ENCODE measurements at places on chromosomes 12 and 14. TPM values are rescaled to one million over a fixed set of nuclear protein-coding genes. Genes with fewer than 3 reads are reported as not detected.

SLCO1A2 gene
- 10.7 TPM for total RNA-seq

COX6A1 gene
- total RNA-seq, result 501 TPM

- H3K4me1 ChIP-seq, result peaks cover 43% of the 10 kb centered on the region
- DNase-seq, result no peak
- no peak overlapping the region for H3K4me3 ChIP-seq
- H3K27me3 ChIP-seq, result peaks cover 6% of the 10 kb centered on the region
- no peaks in the 10 kb centered on the region for H3K36me3 ChIP-seq
Measured at GRCh38 chr12:106115440-106115839, 23.3 kb downstream of the NUAK1 start.

DNA sequence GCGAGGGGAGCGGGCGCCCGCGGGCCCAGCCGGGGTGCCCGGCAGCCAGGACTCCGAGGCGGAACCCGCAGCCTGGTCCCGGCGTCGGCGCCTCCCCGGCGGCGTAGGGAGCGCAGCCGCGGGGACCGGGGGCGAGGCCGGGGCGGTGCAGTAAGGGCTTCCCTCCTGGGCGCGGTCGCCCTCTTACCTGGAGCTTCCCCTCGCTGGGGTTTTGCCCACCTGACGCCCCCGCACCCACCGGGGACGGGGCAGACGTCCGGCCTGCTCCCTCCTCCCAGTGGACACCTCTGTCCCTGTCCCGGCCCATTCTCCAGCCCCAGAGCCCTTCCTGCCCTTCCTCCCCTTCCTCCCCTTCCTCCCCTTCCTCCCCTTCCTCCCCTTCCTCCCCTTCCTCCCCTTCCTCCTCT is 413 bp upstream of the TUBA1C start:
- peaks cover 23% of the 10 kb centered on the region for H3K4me1 ChIP-seq
- DNase-seq, result peak; percentile 71
- no peaks in the 10 kb centered on the region for H3K27me3 ChIP-seq
- H3K4me3 ChIP-seq, result peak overlapping the region; percentile 95
- H3K36me3 ChIP-seq, result peaks cover 15% of the 10 kb centered on the region
- H3K27ac ChIP-seq, result peak overlapping the region; percentile 85

DNA sequence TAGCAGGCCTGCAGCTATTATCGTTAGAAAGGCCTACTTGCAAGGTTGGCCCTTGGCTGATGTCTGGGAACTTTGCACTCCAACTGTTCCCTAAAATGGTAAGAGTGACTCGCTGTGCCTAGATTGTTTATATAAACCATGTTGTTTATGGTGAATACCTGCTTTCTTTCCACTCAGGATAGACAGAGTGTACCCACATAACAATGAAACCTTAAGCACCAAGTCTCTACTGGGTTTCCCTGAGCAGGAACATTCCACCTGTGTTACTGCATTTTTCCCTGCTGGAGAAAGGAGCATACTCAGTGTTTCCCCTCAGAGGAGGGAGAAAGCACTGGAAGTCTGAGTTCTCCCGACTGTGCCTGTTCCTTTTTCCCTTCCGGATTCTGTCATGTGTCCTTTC is 32.8 kb downstream of the ERP29 start:
- DNase-seq, result no peak
- H3K27me3 ChIP-seq, result no peaks in the 10 kb centered on the region
- H3K4me1 ChIP-seq, result no peaks in the 10 kb centered on the region
- no peak overlapping the region for H3K4me3 ChIP-seq

GRCh38 chr12:2940564-2940963 is 18.6 kb upstream of the TEAD4 start:
- H3K36me3 ChIP-seq, result peaks cover 18% of the 10 kb centered on the region
- peaks cover 4% of the 10 kb centered on the region for H3K4me1 ChIP-seq
- no peak for DNase-seq
- H3K27me3 ChIP-seq, result no peaks in the 10 kb centered on the region

GRCh38 chr12:124774054-124774461 is 89.6 kb downstream of the SCARB1 start:
- DNase-seq, result no peak
- H3K36me3 ChIP-seq, result no peaks in the 10 kb centered on the region
- H3K27ac ChIP-seq, result no peak overlapping the region
- H3K4me3 ChIP-seq, result no peak overlapping the region

KLRD1 gene
- total RNA-seq, result 0.48 TPM

LHX5 gene
- total RNA-seq, result not detected

DNA sequence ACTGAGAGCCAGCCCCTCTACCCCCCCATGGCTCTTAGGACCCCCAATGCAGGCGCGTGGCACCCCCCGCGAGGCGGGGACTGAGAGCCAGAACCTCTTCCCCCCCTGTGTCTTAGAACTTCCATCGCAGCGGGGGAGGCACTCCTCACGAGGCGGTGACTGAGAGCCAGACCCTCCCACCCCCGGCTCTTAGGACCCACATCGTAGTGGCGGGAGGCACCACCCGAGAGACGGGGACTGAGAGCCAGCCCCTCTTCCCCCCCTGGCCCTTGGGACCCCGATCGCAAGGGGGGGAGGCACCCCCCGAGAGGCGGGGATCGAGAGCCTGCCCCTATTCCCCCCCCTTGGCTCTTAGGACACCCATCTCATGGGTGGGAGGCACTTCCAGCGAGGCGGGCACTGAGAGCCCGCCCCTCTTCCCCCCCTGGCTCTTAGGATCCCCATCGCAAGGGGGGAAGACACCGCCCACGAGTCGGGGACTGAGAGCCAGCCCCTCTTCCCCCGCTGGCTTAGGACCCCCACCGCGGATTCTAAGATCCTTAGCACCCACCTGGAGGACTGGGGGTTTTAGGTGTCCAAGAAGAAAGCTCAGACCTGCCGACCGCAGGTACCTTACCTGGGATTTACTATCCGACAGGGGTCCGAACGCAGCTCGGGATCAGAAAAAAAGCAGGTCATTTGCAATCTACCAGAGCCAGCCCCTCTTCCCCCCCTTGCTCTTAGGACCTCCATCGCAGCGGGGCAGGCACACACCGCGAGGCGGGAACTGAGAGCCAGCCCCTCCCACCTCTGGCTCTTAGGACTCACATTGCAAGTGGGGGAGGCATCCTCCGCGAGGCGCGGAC is 44.9 kb downstream of the DDX11 start:
- H3K27me3 ChIP-seq, result peaks cover 33% of the 10 kb centered on the region
- H3K27ac ChIP-seq, result peak overlapping the region; percentile 64
- no peaks in the 10 kb centered on the region for H3K36me3 ChIP-seq

GRCh38 chr12:78430551-78430950 is 434.0 kb upstream of the SYT1 start:
- peaks cover 5% of the 10 kb centered on the region for H3K4me1 ChIP-seq
- no peaks in the 10 kb centered on the region for H3K36me3 ChIP-seq
- H3K27ac ChIP-seq, result no peak overlapping the region
- no peak overlapping the region for H3K4me3 ChIP-seq

RPL6 gene
- total RNA-seq, result 1,606 TPM

VWF gene
- 0.70 TPM for total RNA-seq

SLC2A14 gene
- 7.0 TPM for total RNA-seq

- no peak for DNase-seq
- no peaks in the 10 kb centered on the region for H3K36me3 ChIP-seq
- H3K27ac ChIP-seq, result no peak overlapping the region
- H3K4me3 ChIP-seq, result no peak overlapping the region
Measured at GRCh38 chr12:111353603-111354295, 15.1 kb downstream of the PHETA1 start.

PLEKHD1 gene
- 0.48 TPM for total RNA-seq

ALDH1L2 gene
- total RNA-seq, result 2.7 TPM

- peaks cover 72% of the 10 kb centered on the region for H3K4me1 ChIP-seq
- DNase-seq, result no peak
- no peaks in the 10 kb centered on the region for H3K36me3 ChIP-seq
Measured at GRCh38 chr14:99572173-99572999, 31.6 kb downstream of the CCDC85C start.

- H3K4me1 ChIP-seq, result peaks cover 44% of the 10 kb centered on the region
- peaks cover 31% of the 10 kb centered on the region for H3K36me3 ChIP-seq
- no peaks in the 10 kb centered on the region for H3K27me3 ChIP-seq
- H3K27ac ChIP-seq, result no peak overlapping the region
- H3K4me3 ChIP-seq, result no peak overlapping the region
- no peak for DNase-seq
Measured at GRCh38 chr14:50791201-50791600, 39.8 kb downstream of the NIN start.

GRCh38 chr12:27553941-27554340 is 29.9 kb downstream of the PPFIBP1 start:
- no peaks in the 10 kb centered on the region for H3K27me3 ChIP-seq
- H3K36me3 ChIP-seq, result peaks cover 32% of the 10 kb centered on the region
- H3K4me3 ChIP-seq, result no peak overlapping the region
- DNase-seq, result no peak

DNA sequence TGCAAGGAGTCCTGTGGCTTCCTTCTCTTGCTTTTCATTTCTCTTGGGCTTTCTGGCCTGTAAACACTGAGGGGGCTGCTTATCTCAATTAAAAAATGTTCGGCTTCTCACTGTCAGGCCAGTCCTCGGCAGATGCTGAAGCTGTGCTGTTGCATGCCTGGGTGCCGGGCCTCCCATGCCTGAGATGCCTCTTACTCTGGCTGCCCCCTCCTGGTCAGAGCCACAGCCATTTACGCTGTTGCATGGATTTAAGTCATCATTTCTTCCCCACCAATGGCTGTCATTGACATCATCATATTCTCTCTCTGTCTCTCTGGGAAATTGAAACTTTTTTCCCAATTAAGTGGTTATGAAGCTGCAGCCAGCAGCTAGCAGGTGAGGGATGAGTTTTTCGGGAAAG is 53.7 kb downstream of the FOXN4 start:
- H3K4me1 ChIP-seq, result no peaks in the 10 kb centered on the region
- H3K27me3 ChIP-seq, result no peaks in the 10 kb centered on the region
- no peak overlapping the region for H3K4me3 ChIP-seq
- DNase-seq, result no peak
- H3K27ac ChIP-seq, result no peak overlapping the region

GRCh38 chr12:75389706-75390105 is 1.2 kb upstream of the GLIPR1L2 start:
- no peaks in the 10 kb centered on the region for H3K27me3 ChIP-seq
- no peak overlapping the region for H3K27ac ChIP-seq
- no peak for DNase-seq
- peaks cover 3% of the 10 kb centered on the region for H3K36me3 ChIP-seq
- H3K4me1 ChIP-seq, result peaks cover 23% of the 10 kb centered on the region

IFI27 gene
- 15.5 TPM for total RNA-seq

TCL1B gene
- not detected for total RNA-seq

- no peaks in the 10 kb centered on the region for H3K36me3 ChIP-seq
- peaks cover 6% of the 10 kb centered on the region for H3K27me3 ChIP-seq
- peaks cover 5% of the 10 kb centered on the region for H3K4me1 ChIP-seq
- DNase-seq, result no peak
- no peak overlapping the region for H3K4me3 ChIP-seq
Measured at GRCh38 chr14:34673702-34674101, 40.7 kb downstream of the CFL2 start.

DNA sequence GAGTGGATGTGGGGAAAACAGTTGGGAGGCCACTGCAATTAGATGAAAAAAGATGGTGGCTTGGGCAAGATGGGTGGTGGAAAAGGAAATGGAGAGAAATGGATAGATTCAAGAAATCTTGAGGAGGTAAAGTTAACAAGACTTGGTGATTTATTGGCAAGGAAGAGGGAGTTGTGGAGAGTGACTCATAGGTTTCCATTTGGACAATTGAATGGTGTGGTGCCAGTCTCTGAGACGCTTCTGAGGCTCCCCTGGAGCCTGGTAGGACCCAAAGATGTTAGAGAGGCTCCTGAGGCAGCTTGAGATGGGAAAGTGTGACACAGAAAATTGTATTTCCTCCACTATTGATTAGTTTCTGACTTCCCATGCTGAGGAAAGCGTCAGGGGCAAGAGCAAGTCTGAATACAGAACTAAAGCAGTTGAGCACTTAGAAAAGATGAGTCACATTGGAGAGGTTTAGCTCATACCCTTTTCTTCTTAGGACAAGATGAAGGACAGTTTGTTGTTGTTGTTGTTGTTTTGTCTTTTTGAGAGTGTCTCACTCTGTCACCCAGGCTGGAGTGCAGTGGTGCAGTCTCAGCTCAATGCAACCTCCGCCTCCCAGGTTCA is 4.5 kb downstream of the PRPF40B start:
- H3K4me1 ChIP-seq, result peaks cover 10% of the 10 kb centered on the region
- no peak overlapping the region for H3K27ac ChIP-seq
- H3K4me3 ChIP-seq, result no peak overlapping the region
- DNase-seq, result no peak

GRCh38 chr12:9662488-9662887 is 7.0 kb upstream of the CLEC2D start:
- no peak for DNase-seq
- no peaks in the 10 kb centered on the region for H3K4me1 ChIP-seq
- peaks cover 66% of the 10 kb centered on the region for H3K36me3 ChIP-seq
- H3K27ac ChIP-seq, result no peak overlapping the region

GRCh38 chr12:130185455-130186391 is 23.5 kb downstream of the FZD10 start:
- DNase-seq, result peak; percentile 65
- no peak overlapping the region for H3K4me3 ChIP-seq
- peaks cover 11% of the 10 kb centered on the region for H3K4me1 ChIP-seq

DNA sequence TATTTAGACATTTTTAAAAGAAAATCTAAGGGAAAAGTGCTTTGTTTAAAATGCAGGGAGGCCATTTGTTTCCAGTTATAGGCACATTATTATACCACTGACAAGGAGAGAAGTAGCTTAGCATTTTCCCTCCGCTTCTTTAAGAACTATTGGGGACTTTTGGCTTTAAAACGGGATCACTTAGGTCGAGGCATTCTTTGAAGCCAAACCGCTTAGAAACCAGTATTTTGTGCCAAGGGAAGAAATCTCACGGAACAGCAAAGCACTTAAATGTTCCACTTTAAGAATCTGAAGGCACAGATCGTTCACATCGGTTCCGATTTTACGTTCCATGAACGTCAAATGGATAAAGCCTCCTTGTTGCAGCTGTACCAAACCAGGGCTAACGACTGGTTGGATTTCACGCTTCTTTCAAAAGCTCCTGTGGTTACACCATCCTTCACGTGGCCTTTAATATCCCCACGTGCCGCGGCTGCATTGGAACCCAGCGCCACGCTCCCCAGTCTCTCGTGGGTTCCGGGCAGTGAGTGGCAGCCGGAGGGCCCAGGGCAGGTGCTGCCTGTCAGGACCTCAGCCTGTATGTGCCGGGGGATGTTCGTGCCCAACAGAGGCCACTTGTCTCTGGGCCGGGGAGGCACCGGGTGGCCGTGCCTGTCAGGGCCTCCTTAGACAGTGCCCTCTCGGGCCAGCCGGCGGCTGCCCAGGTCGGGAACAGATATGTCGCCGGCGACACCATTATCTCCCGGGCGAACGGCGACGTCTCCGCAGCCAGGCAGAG is 195.4 kb downstream of the KIF26A start:
- peaks cover 34% of the 10 kb centered on the region for H3K27me3 ChIP-seq
- H3K4me1 ChIP-seq, result peaks cover 6% of the 10 kb centered on the region
- no peak overlapping the region for H3K4me3 ChIP-seq
- no peaks in the 10 kb centered on the region for H3K36me3 ChIP-seq
- H3K27ac ChIP-seq, result no peak overlapping the region

DNA sequence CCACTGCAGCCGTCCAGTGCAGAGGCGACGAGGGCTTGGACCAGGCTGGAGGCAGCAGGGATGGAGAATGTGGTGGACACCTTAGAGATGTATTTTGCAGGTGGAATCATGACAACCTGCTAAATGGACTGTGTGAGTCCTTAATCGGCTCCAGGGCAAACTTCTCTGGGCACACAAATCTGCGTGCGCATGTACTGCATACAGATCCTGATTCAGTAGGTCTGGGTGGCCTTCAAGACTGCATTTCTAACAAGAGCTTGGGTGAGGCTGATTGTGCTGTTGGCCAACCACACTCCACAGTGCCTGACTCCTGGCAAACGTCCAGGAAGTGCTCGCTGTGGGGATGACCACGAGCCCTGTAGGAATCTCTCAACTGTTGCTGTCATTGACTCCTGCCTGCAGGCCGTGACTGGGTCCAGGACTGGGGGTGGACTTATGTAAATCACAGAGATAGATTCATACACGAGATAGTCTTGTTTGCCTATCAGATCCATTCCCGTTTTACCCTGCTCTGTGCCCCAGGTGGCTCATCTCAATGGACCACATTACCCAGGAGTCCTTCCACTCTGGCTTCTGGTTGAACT is 27.2 kb downstream of the JDP2 start:
- peaks cover 77% of the 10 kb centered on the region for H3K4me1 ChIP-seq
- H3K27me3 ChIP-seq, result no peaks in the 10 kb centered on the region
- no peak for DNase-seq
